ENCODE measurements at places on chromosomes 16 and 17.

- DNase-seq = no peak
These were observed 80.0 kb upstream of the HNF1B start for GRCh38 chr17:37824534-37825485.

DNA sequence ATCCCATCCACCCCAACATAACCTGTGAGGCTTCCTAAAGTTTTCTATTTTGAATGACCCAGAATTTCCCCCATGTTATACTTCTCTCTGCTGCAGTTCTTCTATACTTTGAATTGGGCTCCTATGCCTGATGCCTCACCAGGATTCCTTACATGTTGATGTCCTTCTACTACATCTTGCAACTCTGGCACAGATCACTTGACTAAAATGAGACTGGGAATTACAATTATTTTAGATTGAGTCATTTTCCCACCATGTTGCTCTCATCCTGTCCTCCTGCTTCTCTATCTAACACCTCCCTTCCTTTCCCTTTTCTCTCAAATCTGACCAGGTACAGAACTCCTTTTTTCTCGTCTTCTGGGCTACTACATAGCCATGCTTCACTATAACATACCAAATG lies 314.0 kb upstream of the KCNJ16 start:
- DNase-seq = no peak

DNA sequence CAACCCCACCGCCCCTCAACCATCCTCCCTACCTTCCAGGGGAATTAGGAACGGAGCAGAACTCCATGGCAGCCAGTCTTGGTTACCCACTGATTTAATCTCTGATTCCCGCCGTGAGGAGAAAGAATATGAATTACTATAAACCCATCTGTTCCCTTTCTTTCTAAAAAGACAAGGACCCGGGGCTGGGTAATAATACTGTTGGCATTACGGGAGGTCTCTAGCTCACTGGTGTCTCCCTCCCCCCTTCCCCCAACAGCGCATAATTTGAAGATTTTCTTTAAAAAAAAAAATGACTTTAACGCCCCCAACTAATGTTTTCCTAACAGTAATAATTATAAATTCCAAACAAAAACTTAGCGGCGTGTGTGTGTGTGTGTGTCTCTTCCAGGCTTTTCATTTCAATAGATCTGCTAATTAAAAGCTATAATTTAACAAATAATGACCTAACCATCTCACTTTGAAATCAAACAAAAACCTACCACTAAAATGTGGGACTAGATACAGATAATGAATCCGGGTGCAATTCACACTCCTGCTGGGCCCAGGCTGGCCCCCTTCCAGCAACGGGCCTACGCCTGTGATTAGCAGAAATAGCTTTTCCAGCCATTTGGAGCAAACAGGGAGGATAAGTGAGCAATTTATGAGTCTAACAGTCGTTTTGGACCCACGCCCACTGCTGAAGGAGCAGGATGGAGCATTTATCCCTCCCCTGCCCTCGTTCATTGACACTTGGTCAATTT lies 18.2 kb upstream of the BHLHA9 start:
- peak; percentile 60 for DNase-seq

GRCh38 chr17:63490329-63490728 lies 13.5 kb downstream of the ACE start:
- no peak for DNase-seq

DNA sequence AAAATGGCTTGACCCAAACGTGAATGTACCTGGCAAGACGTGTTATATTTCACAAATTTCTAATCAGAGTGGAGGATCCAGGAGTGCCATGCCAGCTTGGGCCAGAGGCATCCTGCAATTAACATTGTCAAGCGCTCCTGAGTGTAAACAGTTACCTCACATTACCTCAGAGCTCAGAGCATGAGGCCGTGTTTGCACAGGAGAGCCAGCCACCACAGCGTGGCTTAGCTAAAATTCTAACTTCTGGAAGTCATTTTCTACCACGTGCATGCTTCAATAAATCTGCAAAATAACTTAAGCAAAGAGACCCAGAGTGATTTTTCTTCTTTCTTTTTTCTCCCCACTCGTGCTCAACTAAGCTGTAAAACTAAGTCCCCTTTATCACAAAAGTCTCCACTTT lies 769.0 kb downstream of the KCNJ2 start:
- no peak for DNase-seq

DNA sequence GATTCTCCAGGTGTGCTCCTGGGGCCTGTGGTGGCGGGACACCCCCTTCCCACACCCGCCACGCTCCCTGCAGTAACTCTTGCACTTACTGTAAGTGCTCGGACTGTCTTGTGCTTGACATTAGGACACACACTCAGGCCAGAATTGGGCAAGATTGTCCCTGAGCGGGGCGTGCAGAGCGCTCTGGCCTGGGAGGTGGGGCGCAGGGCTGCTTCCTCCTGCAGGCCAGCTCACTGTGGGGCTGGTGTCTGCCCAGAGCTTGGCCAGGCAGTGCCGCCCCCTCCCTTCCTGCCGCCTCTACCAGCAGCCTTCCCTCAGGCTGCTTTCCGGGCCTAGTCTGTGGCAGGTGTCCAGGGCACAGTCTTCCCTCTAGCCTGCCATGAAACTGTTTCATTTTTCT lies 6.1 kb upstream of the ATP6V0C start:
- DNase-seq = no peak

DNA sequence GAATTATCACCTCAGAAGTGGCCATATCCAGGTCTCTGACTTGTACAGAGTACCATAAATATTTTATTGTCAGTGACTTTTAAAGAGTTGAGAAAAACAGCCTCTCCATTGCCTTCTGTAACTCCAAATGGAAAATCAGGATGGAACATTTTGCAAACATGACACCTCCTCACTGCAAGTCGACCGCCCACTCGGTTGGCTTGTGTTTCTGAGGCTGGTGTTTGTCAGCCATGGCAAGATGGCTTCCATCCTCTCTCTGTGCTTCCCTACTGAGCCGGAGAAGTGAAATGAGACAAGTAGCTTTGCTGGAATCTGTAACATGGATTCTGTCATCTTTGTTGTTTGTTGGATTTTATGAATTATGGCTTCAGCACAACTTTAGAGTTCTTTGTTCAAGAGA lies 172.8 kb downstream of the RBFOX1 start:
- DNase-seq = no peak

DNA sequence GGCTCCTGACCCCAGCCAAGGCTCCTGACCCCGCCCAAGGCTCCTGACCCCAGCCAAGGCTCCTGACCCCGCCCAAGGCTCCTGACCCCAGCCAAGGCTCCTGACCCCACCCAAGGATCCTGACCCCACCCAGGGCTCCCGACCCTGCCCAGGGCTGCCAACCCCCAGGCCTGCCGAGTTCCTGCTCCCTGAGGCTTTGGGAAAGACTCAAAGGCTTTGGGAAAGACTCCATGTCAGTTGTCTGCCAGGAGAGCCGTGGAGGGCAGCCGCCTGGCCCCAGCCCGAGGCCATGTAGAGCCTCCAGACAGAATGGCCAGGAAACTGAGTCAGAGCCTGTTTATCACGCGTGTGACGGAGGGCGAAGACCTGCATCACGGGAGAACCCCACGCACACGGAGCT lies 21.1 kb downstream of the CBFA2T3 start:
- no peak for DNase-seq

DNA sequence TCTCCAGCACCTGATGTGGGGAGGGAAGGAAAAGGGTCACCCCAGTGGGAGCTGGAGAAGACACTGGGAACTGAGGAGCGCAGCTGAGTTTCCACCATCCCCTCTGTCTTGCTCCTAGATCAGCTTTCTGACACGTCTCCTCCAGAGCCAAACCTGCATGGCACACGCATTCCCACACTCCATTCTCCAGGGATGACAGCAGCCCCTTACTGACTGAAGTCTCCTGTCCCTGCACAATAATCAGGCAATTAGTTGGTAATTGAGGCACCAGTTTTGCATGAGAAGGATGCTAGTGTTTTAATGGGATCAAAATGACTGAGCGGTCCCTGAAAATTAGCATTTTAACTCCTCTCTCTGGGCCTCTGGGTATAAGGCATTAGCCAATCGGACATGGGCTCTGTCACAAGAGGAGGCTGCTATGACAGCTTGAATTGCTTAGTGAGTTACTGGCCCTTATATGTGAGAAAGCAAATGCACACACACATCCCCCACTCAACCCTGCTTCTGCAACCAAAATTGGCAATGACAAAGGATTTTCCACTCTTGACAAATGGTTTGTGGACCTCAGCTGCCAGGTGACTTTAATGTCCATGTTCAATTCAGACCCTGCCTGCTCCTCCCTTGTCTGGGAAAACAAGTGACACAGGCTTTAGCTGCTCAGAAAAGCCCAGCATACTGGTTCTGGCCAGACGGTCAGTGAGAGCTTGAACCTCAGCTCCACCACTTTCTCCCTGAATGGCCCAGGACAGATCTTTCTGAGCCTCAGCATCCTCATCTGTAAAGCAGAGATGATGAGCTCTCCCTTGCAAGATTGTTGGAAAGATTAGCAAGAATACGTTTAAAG lies 57.2 kb upstream of the SREBF1 start:
- no peak for DNase-seq

DNA sequence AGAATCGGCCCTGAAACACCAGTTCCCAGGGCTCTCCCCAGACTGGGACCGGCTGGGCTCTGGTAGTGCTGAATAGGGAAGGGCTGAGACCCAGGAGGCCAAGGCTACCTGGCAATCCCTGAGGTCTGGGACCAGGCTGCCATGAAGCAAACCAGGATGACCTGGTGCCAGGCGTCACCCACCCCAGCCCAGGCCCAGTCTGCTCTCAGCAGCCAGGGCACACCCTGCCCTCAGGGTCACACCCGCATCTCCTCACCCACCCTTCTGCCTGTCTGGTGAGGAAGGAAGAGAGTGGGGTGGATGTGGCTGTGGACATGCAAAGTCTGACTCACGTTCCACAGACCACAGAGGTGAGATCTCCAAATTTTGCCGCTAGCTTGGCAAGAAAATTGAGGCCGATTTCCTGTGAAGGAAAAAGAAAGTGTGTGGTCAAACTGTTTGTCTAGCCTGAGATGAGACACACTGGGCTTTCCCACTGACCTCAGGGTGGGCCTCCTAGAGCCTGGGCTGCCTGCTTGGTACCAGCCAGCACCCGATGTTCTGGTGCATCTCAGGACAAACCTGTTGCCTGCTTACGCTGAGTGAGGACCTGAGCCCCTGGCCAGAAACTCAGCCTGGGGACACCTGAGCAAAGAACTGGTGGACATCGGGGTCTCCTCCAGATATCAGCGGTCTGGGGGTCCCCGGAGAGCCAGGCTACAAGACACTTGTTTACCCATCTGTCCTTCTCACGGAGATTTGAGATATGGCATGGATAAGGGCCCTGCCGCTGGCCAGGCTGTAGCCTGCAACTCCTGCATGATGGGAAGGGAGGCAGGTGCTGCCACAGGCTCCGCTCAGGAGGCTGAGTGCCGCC lies 6.3 kb upstream of the RAB37 start:
- DNase-seq = no peak

- no peak for DNase-seq
These were observed 41.1 kb downstream of the KLHDC4 start for GRCh38 chr16:87724490-87725291.

- DNase-seq = no peak
These were observed 160.5 kb upstream of the TNRC6C start for GRCh38 chr17:77798031-77798430.

GRCh38 chr17:57604771-57605674 lies 140.1 kb downstream of the CCDC182 start:
- no peak for DNase-seq

DNA sequence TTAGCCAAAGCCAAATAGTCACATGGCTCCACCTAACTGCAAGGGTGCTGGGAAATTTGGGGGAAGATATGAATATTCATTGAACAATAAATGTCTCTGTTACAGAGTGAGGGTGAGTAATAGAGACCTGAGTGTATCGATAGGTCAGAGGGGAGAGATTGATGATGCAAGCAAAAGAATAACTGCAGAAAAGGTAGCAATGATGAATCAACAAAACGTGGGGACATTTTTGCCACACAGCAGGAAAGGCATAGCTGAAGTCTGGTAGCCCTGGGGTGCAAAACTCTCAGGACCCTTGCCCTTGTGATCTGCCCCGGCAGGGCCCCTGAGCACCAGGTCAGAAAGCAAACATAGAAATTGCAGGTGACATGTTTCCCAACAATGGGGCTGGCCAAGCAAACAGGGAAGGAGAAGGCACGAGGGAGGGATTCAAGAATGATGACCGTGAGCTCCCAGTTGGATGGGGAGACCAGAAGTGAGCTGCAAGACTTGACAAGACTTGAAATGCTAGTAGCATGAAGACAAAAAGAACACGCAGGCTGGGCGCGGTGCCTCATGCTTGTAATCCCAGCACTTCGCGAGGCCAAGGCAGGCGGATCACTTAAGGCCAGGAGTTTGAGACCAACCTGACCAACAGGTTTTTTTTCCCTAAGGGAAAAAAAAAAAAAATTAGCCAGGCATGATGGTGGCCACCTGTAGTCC lies 12.7 kb upstream of the HERPUD1 start:
- no peak for DNase-seq

DNA sequence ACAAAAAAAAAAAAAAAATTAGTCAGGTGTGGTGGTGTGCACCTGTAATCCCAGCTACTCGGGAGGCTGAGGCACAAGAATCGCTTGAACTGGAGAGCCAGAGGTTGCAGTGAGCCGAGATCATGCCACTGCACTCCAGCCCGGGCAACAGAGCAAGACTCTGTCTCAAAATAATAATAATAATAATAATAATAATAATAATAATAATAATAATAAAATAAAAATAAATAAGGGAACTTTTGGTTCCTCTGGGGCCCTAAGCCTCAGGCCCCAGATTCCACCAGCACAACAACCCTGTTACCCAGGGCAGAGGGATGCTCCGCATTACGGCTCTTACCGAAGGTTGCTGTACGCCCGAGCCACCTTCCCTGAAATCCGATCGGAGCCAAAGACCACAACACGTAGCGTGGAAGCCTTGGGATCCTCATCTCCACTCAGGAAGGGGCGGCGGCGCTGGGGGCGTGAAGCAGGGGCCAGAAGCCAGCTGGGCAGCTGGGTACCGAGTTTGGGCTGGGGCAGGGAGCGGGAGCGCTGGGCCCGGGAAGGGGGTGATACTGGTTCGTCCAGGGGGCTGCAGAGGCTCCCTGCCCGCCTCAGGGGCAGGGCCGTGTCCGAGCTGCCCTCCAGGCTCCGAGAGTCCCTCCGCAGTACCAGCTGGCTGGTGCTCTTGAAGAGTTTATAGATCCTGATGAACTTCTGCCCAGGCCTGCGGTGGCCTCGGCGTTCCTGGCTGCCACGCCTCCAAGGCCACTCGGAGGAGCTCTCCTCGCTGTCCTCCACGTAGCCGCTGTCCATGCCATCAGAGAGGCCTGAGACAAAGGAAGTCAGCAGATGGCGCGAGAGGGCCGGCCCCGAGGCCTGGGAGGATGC lies 20.6 kb upstream of the PIK3R6 start:
- no peak for DNase-seq

- DNase-seq = no peak
These were observed 7.3 kb downstream of the RPS15A start for GRCh38 chr16:18782697-18783429.

DNA sequence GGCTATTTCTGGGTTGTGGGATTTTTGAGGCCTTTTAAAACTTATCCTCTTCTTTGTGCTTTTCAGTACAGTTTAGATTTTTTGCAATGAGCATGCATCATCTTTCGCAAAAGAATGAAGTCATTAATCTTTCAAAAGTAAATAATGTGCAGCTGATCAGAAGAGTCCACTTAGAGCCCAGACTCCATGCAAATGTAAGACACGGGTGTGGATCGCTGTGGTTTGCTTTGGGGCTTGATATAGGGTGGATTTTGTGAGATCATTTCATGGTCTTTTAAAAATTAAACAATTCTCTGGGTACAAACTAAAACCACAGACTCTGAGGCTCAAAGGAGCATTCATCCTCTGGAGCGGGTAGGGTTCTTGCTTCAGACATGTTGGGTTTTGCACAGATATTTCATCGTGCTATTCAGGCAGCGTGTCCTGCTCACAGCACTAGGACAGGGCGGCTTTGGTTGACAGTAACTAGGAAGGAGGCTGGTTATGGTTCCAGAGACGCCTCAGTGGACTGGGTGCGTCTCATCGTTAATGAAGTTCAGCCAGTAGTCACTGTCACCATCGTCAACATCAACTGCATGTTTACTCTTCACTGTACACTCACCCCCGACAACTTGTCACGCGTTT lies 129.4 kb upstream of the PLCG2 start:
- no peak for DNase-seq
